Naive thymus-derived CD8-positive, alpha-beta T cell (primary cell): ENCODE measurements at places on chromosomes 2 and 18.

DNA sequence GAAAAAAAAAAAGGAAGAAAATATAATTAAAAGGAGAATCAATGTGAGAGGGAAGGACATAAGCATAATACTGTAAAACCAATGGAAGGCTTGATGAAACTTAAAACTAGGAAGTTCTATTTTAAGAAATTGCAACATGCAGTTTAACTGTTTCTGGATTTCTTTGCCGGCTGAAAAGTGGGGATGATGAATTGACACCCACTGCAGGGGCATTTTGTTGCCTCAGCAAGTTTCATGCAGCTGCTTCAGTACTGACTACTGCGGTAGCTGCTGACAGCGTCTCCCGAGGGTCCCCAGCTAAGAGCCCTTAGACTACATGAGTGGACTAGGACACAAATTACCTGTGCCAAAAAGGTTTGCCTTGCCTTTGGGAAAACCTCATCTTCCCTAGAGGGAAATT lies 69.2 kb downstream of the B3GNT2 start:
- DNase-seq: no peak
- no peaks in the 10 kb centered on the region for H3K27me3 ChIP-seq
- no peaks in the 10 kb centered on the region for H3K36me3 ChIP-seq
- peaks cover 6% of the 10 kb centered on the region for H3K4me1 ChIP-seq
- no peak overlapping the region for H3K27ac ChIP-seq

- H3K27me3 ChIP-seq: no peaks in the 10 kb centered on the region
- no peak for DNase-seq
- H3K36me3 ChIP-seq: no peaks in the 10 kb centered on the region
- H3K4me1 ChIP-seq: peaks cover 30% of the 10 kb centered on the region
- no peak overlapping the region for H3K27ac ChIP-seq
Observed at GRCh38 chr2:10678225-10678624, 11.6 kb downstream of the NOL10 start.

DNA sequence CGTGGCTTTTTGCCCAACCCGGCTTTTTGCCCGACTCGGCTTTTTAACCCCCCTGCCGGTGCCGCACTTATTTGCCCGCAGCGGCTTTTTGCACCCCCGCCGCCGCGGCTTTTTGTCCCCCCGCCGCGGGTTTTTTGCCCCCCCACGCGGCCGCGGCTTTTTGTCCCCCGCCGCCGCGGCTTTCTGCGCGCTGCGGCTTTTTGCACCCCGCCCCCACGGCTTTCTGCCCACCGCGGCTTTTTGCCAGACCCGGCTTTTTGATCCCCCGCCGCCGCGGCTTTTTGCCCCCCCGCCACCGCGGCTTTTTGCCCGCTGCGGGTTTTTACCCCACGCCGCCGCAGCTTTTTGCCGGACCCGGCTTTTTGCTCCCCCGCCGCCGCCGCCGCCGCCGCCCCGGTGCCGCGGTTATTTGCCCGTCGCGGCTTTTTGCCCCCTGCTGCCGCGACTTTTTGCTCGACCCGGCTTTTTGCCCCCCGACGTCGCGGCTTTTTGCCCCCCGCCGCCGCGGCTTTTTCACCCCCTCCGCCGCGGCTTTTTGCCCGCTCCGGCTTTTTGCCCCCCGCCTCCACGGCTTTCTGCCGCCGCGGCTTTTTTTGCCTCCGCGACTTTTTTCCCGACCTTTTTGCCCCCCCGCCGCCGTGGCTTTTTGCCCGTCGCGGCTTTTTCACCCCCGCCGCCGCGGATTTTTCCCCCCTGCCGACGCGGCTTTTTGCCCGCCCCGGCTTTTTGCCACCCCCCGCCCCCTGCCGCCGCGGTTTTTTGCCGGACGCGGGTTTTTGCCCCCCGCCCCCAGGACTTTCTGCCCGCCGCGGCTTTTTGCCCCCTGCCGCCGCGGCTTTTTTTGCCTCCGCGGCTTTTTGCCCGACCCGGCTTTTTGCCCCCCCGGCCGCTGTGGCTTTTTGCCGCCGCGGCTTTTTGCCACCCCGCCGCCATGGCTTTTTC lies 2786.5 kb downstream of the RPIA start:
- no peak overlapping the region for H3K27ac ChIP-seq
- no peak overlapping the region for H3K4me3 ChIP-seq
- H3K4me1 ChIP-seq: peaks cover 7% of the 10 kb centered on the region
- H3K27me3 ChIP-seq: peaks cover 9% of the 10 kb centered on the region

GRCh38 chr2:200091126-200091525 lies 135.7 kb downstream of the MAIP1 start:
- H3K4me1 ChIP-seq: no peaks in the 10 kb centered on the region
- H3K36me3 ChIP-seq: no peaks in the 10 kb centered on the region
- H3K4me3 ChIP-seq: no peak overlapping the region
- DNase-seq: no peak

- peaks cover 15% of the 10 kb centered on the region for H3K36me3 ChIP-seq
- no peak for DNase-seq
- no peak overlapping the region for H3K27ac ChIP-seq
- H3K27me3 ChIP-seq: no peaks in the 10 kb centered on the region
Observed at GRCh38 chr18:47108998-47109405, 41.3 kb downstream of the HDHD2 start.

DNA sequence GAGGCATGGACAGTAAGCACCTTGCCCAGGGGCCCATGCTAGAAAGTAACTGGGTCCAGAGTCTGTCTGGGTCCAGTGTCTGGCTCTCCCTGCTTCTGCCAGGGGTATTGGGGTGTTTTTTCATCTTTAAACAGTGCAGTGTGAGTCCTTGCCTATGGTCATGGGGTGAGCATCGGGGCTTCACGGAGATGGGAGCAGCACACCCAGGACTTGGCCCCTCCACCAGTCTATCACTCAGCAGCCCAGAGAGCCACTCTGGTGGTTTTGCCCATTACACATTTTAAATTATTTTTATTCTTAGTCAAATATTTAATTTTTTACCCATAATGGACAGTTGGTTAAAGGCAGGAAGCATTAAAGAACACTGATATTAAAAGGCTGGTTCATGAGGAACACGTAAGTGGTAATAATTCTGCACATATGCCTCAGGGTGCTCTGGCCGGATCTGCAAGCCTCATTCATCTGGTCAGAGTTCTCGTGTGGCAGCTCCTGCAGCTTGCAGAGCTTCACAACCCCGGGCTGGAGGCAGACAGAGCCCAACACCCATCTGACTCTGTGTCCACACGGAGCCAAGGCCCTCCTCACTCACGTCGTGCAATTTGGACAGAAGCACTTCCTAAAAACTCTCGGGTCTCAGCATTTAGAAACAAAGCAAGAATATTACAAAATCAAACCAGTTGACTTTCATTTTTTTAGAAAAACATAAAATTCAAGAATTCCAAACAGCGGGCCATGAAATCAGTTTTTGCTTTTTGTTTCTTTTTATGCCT lies 204.1 kb downstream of the CTIF start:
- no peak overlapping the region for H3K4me3 ChIP-seq
- H3K4me1 ChIP-seq: peaks cover 2% of the 10 kb centered on the region
- no peaks in the 10 kb centered on the region for H3K27me3 ChIP-seq
- H3K27ac ChIP-seq: no peak overlapping the region

- H3K27ac ChIP-seq: no peak overlapping the region
- no peaks in the 10 kb centered on the region for H3K36me3 ChIP-seq
- peaks cover 4% of the 10 kb centered on the region for H3K27me3 ChIP-seq
- H3K4me3 ChIP-seq: no peak overlapping the region
Observed at GRCh38 chr2:128791985-128792320, 473.3 kb upstream of the HS6ST1 start.

GRCh38 chr2:228180181-228181097 lies 1.0 kb downstream of the SPHKAP start:
- no peaks in the 10 kb centered on the region for H3K36me3 ChIP-seq
- H3K27me3 ChIP-seq: peaks cover 5% of the 10 kb centered on the region
- H3K27ac ChIP-seq: no peak overlapping the region
- DNase-seq: no peak
- H3K4me1 ChIP-seq: no peaks in the 10 kb centered on the region

DNA sequence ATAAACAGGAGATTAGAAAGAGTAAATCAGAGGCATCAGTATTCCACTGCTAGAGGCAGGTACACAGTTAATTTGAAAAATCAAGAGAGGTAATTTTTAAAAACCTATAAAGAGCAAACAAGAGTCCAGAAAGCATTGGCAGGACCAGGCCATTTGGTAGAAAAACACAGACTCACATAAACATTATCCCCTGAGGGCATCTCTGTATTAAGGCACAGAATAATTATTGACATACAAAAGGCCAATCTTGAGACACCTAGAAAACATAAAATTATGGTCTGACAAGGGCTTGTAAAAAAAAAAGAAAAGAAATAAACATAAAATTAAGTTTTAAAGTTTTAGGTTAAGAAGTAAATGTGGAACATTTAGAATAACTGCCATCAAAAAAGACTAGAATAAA lies 120.6 kb downstream of the OSBPL1A start:
- peaks cover 4% of the 10 kb centered on the region for H3K36me3 ChIP-seq
- H3K4me1 ChIP-seq: no peaks in the 10 kb centered on the region
- no peak overlapping the region for H3K27ac ChIP-seq

DNA sequence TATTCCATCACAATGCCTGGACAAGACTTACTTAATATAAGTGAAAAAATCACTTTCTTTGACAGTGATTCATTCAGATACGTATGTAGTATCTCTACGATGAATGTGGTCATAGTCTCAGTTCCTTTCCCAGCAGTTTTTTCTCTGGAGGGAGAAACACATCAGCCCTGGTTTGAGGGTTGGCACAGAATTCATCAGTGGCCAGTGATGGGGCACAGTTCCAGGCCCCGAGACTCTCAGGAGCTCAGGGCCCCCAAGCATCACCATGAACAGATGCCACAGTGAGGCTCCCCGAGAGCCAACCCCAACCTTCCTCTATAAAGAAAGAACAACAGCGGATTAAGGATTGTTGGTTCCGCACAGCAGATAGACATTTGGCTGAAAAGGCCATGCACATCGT lies 12.5 kb downstream of the PRKAG3 start:
- no peak overlapping the region for H3K4me3 ChIP-seq
- no peak for DNase-seq
- H3K4me1 ChIP-seq: no peaks in the 10 kb centered on the region
- H3K36me3 ChIP-seq: no peaks in the 10 kb centered on the region
- H3K27ac ChIP-seq: no peak overlapping the region
- H3K27me3 ChIP-seq: peaks cover 11% of the 10 kb centered on the region

GRCh38 chr2:178478130-178478438 lies 316 bp downstream of the FKBP7 start:
- peak overlapping the region; percentile 99 for H3K4me3 ChIP-seq
- no peaks in the 10 kb centered on the region for H3K27me3 ChIP-seq
- peaks cover 36% of the 10 kb centered on the region for H3K4me1 ChIP-seq

DNA sequence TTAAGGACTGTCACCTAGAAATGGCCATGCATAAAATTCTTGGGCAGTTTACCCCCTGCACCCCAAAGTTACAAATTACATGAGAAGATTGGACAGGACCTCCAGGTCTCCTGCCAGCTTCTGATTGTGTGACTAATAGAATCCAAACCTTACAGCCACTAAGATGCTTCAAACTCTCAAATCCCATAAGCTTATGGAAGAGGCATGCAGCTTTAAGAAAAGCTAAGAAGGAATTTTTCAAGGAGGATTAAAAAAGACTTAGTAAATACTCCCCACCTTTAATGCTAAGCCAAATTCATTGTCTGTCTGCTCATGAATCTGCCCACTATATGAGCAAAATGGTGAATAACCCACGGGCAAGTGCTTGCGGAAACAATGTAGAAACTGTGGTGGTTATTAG lies 86.3 kb downstream of the MAIP1 start:
- no peak overlapping the region for H3K4me3 ChIP-seq
- no peak for DNase-seq
- peaks cover 27% of the 10 kb centered on the region for H3K36me3 ChIP-seq
- no peaks in the 10 kb centered on the region for H3K4me1 ChIP-seq
- no peak overlapping the region for H3K27ac ChIP-seq

- no peak overlapping the region for H3K4me3 ChIP-seq
- no peaks in the 10 kb centered on the region for H3K36me3 ChIP-seq
- no peaks in the 10 kb centered on the region for H3K4me1 ChIP-seq
- no peak for DNase-seq
Observed at GRCh38 chr2:198961547-198961946, 496.2 kb downstream of the SATB2 start.
